ENCODE measurements at places on chromosomes 1 and 21.

DNA sequence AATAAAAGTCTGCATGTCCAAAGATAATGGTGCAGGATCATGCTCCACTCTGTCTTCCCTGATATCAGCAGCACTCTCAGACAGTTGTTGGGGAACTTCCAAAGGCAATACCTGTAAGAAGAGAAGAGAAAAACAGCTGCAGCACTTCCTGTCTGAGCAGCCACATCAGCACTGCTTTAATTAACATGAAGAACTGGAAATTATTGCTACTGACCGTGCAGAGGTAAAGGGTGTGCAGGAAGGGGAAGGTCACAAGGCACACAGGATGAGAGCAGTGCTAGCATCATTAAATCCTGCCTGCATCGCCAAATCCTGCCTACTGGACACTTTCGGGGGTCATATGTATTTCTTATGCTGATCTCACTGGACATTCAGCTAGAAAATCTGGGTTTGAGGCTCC lies 379.0 kb downstream of the LMX1A start:
- no peak for DNase-seq

DNA sequence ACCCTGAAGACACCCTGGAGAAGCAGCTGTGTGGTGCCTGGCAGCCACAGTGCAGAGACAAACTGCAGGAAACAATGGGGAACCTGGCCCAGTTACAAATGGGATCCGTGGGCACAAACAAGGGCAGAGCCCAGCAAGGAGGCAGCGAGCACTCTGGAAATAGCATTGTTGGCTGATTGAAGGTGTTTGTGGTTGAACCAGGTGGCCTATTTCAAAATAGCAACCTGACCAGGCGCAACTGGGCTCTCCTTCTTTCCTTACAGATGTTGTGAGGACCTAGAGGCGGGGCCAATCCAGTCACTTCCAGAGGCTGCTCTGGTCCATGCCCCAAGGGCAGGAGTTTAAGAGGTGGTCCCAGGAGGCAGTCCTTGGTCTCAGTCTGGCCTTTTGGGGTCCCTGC lies 21.7 kb upstream of the ZBTB21 start:
- no peak for DNase-seq

DNA sequence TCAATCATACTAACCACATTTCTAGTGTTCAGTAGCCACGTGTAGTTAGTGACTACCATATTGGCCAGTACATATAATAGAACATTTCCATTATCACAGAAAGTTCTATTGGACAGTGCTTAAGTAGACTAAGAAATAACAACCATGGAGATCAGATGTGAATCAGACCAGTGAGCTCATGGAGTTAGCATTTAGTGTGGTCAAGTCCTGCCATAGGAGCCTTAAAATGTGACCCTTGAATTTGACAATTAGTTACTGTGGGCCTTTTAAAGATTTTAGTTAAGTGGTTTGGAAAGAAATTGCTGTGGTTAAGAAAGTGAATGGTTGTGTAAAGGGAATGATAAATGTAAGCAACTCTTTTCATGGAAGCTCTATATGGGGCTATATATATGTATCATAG lies 123.4 kb downstream of the POU2F1 start:
- DNase-seq = no peak

- DNase-seq = no peak
Measured at GRCh38 chr1:41333146-41333784, 28.0 kb upstream of the FOXO6 start.
